DMS79 (cell line): ENCODE measurements at places on chromosomes 16 and 17.

GRCh38 chr16:52993179-52993578, 59.5 kb downstream of the CHD9NB start:
- no peak for DNase-seq

DNA sequence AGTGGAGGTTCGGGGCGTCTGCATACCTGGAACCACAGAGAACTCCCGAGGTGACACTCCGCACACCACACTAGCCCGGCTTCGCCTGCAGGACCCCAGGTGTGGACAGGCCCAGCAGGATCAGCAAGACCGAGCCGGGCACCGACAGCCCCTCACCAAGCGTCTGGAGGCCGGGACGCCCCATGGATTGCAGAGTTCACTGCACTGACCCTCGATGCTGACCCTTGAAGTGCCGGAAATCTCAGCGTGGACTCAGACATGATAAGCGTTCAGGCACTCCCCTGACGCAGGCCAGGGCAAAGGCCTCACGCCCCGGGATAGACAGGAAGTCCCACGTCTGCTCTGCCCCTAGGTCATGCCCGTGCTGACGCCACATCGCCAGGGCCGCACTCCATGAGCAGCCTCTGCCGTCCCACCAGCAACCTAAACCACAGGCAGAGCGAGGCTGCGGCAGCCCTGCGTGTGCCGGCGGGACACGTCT, 26.0 kb downstream of the ACSF3 start:
- no peak for DNase-seq

DNA sequence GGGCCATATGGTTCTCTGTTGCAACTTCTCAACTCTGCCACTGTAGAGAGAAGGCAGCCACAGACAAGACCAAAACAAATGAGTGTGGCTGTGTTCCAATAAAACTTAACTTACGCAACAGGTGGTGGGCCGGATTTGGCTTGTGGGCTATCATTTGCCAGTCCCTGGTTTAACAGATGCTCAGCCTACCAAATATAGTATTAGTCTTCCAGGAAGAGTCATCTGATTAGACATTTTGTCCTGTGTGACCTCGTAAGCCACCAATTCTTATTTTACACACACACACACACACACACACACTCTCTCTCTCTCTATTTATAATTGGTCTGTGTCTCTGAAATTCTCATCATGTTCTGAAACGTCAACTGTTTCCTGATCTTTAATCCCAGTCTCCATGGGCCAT, 245.9 kb downstream of the XYLT1 start:
- no peak for DNase-seq

DNA sequence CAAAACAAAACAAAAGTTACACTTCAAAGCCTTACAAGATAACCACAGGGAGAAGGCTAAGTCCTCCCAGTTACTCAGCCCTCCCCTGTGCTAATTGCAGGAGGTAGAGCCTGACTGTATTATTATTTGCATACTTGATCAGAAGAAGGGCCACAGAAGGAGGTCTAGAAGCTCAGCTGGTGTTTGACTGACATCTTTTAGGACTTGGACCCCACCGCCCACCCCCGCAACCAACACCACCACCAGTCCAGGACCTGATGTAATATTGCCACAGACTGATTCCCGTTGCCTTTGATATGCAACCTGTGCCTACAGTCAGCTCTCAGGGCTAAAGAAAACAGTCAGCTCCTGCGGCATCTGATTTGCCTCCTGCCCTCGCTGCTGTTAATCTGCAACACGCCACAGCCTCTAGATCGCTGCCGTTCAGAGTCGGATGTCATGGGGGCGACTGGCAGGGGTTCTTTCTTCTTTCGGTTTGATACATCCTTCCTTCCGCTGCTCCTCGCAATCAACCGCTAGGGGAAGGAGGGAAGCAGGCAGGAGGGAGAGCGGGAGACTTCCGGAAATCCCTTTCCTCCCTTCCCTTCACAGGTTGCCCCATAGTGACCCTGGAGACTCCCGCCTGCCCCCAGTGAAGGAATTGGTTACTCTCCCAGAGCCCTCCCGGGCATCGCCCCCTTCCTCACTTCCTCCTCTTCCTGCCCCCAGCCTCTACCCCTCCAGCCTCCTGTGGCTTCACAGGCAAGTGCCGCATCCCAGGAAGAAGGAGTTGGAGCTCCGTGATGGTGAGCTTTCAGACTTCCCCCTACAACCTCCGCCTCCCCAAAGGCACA, 90.5 kb upstream of the SOX9 start:
- no peak for DNase-seq

DNA sequence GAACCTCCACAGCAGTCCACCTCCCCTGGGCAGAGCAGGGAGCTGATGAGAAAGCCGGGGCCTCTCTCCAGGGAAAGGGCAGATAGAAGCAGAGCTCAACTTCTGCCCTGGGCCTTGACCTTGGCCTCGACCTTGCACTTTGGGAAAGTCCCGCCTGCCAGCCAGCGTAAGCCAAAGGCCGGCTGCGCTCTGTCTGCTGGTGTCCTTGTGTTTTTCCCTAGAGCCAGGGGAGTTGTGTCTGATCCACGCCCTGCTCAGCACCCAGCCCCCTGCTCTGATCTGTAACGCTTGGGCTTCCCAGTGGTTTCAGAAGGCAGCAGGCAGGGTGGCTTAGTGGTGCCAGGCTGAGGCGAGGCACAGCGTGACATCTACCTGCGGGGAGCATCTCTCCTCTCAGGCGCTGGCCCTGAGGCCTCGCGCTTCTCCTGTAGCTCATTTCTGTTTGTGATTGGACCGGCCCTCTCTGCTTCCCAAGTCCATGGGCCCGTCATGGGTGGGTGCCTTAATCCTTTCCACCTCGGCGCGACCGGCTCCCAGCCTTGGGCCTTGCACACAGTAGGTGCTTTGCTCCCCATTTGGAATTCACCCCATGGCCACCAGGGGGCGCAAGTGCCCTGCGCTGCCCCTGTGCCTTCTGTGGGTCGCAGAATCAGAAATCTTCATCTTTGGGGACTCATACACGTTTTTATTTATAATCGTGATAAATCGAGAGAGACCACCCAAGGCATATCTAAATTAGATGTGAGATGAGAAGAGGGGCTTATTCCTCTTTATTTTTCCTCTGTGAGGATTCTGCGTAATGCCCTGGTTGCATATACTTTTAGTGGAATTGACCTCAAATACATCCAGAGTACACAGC, 24.2 kb downstream of the SGSH start:
- no peak for DNase-seq

DNA sequence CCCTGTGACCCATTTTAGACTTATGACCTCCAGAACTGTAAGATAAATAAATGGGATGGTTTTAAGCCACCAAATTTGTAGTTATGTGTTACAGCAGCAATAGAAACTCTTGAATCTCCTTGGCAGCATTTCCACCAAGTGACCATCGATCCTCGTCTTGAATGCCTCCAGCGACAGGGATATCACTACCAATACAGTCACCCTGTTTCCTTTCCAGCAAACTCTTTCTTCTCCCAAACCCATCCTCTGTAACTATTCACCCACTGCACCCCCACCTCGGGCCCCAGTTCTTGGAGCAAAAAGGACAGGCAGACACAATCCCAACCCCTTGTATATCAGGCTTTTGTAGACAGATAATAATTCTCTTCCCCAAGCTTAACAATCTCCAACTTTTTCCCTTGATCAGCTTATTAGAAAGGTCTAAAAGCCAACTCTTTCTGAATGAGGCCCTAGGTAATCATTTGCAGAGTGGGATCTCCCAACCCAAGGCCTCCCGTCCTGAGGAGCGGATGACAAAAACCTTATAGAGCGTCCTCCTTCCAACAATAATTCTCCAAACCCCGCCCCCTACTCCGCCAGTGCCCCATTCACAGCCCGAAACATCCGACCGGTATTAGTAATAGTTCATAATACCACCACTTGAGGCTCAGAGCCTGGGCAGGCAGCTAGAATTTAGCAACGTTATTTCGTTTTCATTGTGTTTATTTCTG, 14.7 kb upstream of the PLLP start:
- DNase-seq, result no peak

DNA sequence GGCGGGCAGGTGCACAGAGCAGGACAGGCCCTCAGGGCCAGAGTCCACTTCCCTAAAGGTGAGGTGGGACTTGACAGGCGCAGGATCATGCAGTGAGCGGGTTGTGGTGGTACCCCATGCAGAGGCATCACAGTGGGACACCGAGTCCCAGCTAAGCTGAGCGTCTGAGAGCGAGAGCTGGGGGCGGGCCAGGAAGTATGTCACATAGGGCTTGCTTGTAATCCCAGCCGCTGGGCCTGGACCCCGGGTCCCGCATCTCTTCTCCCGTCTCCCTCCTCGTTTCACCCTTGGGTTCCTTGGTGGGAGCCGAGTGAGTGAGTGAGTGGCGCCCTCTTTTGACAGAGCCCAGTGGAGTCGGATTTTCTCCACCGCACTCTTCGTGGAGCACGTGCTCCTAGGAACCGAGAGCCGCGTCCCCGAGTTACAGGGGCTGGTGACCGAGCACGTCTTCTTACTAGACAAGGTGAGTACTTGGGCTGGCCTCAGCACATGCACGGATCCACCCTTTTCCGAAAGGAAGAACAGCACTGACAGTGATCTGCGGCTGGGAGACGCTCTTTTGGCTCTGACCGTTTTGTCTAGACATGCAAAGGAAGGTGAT, 50.8 kb upstream of the ENDOV start:
- DNase-seq, result no peak

- peak; percentile 31 for DNase-seq
These were observed 17.9 kb downstream of the GOSR2 start for GRCh38 chr17:46940692-46941404.

DNA sequence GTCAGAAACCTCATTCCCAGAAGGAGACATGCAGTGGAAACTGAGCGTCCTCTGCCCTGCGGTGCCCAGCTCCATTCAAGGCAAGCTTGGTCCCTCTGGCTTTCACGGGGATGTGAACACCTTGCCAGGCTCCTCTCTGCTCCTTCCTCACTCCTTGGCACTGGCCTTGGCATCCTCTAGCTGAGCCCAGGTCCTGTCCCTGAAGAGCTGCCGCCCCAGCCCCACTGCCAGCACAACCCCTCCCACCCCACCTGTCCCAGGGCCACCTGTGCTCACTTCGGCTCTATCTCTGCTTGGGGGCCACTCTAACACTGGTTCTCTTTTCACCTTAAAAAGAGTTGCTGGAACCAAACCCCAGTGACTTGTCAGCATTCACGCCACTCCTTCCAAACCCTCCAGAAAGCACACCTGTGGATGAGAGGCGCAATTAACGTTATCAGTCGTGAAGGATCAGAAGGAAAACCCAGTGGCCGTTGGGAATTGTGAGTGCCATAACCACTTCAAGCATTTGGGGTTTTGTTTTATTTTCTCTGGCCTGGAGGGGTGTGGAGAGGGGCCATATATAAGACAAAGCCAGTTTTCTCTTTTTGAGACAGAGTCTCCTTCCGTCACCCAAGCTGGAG, 103.7 kb downstream of the AXIN2 start:
- no peak for DNase-seq

DNA sequence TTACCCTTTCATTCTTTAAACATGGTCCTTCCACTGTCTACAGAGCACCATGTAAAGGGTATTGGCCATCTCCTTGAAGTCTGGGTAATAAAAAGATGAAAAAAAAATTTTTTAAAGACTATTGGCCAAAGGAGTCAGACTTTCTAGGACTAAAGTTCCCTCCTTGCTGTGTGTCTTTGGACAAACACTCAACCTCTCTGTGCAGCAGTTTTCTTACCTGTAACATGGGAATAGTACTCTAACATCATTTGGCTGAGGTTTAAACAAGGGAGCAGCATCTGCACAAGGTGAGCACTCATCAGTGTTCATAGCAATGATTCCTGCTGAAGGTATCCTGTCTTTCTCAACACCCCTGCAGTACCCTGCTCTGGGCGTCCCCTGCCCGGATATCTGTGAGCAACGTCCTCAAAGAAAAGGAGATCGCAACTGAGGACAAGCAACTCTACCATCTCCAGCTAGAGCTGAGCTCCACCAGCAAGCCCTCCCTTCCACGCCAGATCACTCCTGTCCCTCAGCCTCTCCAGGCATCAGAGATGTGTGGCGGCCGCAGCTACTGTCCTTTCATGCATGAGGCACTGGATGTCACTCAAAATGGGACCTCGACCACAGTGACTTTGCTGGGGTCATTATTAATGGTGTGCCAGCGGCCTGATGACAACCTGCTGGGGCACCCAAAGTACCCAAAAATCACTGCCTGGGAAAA, 29.5 kb upstream of the RPH3AL start:
- no peak for DNase-seq

GRCh38 chr17:37826497-37827430, 81.9 kb upstream of the HNF1B start:
- DNase-seq, result no peak

GRCh38 chr17:50511058-50511457, 2.8 kb downstream of the MYCBPAP start:
- DNase-seq, result no peak

GRCh38 chr16:84649511-84649861, 1.2 kb downstream of the KLHL36 start:
- no peak for DNase-seq

- no peak for DNase-seq
These were observed 24.5 kb upstream of the DNAH17 start for GRCh38 chr17:78601577-78602190.

DNA sequence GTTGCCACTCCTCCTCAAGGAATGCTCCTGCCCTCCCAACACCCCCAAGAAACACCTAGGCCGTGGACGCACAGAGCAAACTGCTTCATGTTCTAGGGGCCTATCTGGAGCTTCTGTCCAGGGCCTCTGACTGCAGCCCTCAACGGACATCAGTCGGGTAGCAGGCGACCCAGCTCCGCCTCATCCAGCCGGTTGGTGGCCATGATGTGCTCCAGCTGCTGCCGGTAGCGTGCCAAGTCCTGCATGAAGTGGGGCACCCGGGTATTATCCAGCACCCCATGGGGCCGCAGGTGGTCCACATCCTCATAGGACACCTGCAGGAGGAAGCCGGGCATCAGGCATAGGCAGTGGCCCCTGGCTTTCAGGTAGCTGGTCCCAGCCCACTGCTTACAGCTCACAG, 6.3 kb downstream of the NOL3 start:
- DNase-seq, result no peak

GRCh38 chr17:55427587-55427882, 5.9 kb upstream of the MMD start:
- DNase-seq, result no peak

GRCh38 chr16:54174201-54174600, 112.4 kb downstream of the IRX3 start:
- DNase-seq, result no peak

DNA sequence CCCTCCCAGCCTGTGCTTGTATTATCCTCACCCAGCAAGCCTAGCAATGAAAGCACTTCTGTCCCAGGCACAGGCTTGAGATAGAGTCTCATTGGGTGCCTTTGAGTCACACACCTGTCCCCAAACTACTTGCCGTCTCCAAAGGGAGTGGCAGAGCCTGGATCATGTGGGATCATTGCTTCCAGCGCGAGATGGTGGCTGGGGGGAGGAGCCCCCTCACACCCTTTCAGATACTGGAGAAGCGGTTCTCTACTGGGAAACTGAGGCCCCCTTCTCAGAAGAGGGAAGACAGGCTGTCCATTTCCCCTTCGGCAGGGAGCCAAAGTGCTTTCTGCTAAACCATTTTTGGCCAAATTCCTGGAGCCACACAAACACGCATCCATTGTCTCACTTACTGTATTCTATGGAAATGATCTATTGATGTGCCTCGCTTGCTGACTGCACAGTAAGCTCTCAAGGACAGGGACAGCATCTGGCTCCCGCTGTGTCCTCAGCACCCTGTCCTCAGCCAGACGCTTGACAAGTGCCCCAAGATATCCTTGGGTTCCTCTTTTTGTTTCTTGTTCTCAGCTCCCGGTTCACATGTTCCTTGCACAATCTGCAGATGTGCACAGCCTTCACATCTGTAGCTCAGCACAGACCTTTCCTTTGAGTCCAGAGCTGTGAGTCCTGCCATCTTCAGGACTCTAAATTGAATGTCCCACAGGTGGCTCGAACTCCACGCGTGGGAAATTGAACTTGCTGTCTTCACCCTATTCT, 26.0 kb upstream of the DLX3 start:
- DNase-seq, result no peak

- DNase-seq, result no peak
These were observed 5.9 kb upstream of the HOXB13 start for GRCh38 chr17:48734333-48735061.
